Fibroblast of skin of back (primary cell): ENCODE measurements at places on chromosomes 12 and 14.

DNA sequence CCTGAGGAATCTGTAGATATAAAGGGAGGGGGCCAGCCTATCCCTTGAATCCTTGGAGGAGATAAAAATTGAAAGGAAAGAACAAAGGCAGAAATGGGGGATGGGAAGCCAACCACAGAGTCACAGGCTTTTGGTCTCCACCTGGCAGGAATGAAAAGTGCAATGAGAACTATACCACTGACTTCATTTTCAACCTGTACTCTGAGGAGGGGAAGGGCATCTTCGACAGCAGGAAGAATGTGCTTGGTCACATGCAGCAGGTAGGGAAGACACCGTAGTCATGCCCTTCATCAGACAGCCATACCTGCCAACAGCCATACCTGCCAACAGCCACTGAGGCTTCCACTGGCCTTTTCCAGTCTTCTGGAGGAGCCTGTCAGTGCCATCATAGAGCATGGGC, 13.4 kb downstream of the ASB8 start:
- DNase-seq: no peak

GRCh38 chr14:77580477-77580876, 36.0 kb downstream of the SPTLC2 start:
- DNase-seq: no peak

GRCh38 chr12:123983822-123984485, 10.9 kb downstream of the ZNF664 start:
- DNase-seq: peak; percentile 66

GRCh38 chr14:90193925-90194324, 62.4 kb upstream of the PSMC1 start:
- DNase-seq: no peak

GRCh38 chr12:78457938-78458337, 406.6 kb upstream of the SYT1 start:
- DNase-seq: no peak

DNA sequence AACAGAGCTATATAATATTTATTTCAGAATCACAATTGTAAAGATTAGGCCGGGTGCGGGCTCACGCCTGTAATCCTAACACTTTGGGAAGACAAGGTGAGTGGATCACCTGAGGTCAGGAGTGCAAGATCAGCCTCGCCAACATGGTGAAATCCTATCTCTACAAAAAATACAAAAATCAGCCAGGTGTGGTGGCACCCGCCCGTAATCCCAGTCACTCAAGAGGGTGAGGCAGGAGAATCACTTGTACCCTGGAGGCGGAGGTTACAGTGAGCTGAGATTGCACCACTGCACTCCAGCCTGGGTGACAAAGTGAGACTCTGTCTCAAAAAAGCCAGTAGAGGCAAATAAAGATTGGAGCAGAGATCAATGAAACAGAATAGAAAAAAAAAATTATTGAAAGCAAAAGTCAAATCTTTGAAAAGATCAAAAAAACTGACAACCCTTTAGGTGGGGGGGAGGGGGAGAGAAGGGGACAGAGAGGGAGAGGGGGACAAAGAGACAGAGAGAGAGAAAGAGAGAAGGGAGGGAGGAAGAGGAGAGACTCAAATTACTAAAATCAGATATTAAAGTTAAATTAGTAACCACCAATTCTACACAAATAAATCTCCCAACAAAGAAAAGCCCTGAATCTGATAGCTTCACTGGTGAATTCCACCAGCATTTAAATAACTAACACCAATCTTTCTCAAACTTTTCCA, 52.4 kb upstream of the AP4S1 start:
- no peak for DNase-seq

GRCh38 chr12:82174936-82175335, 183.3 kb downstream of the CCDC59 start:
- DNase-seq: no peak

DNA sequence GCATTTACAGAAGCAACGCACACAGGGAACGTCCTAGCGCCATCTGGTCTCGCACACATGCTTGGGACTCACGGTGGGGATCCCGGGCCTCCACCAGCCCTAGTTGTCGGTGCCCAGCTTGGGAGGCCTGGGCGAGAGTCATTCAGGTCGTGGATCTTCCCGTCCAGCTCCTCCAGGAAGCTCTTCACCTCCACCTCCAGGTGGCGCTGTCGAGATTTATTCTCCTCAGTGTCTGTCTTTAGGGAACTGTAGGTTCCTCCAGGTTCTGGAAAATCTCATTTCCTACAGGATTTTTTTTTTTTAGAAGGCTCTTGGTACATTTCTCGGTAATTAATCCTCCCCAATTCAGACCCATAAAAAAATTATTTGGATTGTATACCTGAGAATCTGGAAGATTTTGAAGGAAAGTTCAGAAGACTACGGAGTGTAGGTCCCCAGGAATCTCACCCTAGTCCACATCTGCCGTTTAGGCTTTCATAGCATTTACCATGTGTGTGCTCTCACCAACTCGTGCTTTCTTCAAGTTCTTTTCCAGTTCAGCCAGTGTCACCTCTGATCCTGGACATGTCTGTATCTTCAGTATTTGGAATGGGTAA, 910.0 kb downstream of the TMEM121 start:
- no peak for DNase-seq

GRCh38 chr14:22890416-22890815, 7.4 kb downstream of the REM2 start:
- DNase-seq: no peak

DNA sequence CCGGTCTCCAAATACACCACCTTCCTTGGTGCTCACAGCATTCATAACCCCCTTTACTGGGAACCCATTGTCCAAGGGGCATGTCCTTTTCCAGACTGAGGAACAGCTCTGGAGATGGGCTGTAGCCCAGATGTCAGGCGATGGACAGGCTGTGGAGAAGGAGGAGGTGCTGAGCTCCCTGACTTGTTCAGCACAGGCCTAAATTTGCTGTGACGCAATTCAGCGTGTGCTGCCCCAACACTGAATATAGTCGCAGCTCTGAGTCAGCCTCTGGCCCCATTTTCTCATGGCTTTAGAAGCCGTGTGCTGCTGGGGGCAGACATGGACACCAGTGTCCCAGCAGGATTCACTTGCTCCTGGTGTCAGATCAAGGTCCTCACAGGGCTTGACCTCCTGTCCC, 269.1 kb downstream of the EMP1 start:
- peak; percentile 13 for DNase-seq

- DNase-seq: no peak
These were observed 88.6 kb downstream of the NINJ2 start for GRCh38 chr12:574475-575128.

GRCh38 chr14:45715946-45716345, 462.9 kb upstream of the MIS18BP1 start:
- DNase-seq: peak; percentile 24

- DNase-seq: no peak
These were observed 24.8 kb downstream of the C12orf71 start for GRCh38 chr12:27057543-27057942.

GRCh38 chr12:111687255-111687654, 1.4 kb downstream of the ACAD10 start:
- DNase-seq: no peak

GRCh38 chr14:84591827-84592445, 938.0 kb upstream of the FLRT2 start:
- DNase-seq: no peak

DNA sequence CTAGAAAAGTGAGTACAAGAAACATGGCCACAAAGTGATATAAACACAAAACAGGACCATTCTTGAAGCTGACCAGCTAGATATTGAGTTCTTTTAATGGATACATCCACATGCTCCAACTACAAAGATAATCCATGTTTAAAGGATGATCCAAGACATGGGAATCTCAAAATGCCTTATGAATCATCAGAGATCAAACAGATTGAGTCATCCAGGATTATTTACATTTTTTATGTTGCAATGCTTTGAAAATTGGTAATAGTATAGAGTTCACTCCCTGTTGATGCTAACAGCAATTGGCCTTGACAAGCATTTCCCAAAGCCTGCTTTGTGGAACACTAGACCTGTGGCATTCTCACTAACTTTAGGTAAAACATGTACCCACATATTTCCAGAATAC, 293.0 kb upstream of the TBX3 start:
- DNase-seq: peak; percentile 53

DNA sequence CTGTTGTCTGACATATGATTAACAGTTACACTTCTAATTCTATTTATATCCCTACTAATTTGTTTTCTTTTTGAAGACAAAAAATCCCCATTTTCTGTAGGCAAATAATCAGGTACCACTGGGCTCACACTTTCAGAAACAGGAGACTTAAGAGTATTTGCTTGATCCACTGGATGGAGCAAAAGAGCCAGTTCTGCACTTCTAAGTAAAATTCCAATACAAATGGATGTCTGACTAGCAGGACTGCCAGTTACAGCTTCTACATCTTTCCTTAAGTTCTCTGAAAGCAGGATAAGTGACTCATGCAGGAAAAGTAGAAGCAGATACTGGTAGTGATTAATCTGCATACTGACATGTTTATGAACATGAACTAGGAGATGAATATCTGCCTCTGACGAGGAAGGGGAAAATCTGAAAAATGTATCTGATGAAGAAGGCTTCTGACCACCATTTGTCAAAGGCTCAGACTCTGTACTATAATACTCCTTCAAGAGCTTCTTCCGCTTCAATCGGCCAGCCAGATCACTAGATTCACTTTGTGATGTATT, 73.8 kb upstream of the ANKS1B start:
- peak; percentile 90 for DNase-seq

DNA sequence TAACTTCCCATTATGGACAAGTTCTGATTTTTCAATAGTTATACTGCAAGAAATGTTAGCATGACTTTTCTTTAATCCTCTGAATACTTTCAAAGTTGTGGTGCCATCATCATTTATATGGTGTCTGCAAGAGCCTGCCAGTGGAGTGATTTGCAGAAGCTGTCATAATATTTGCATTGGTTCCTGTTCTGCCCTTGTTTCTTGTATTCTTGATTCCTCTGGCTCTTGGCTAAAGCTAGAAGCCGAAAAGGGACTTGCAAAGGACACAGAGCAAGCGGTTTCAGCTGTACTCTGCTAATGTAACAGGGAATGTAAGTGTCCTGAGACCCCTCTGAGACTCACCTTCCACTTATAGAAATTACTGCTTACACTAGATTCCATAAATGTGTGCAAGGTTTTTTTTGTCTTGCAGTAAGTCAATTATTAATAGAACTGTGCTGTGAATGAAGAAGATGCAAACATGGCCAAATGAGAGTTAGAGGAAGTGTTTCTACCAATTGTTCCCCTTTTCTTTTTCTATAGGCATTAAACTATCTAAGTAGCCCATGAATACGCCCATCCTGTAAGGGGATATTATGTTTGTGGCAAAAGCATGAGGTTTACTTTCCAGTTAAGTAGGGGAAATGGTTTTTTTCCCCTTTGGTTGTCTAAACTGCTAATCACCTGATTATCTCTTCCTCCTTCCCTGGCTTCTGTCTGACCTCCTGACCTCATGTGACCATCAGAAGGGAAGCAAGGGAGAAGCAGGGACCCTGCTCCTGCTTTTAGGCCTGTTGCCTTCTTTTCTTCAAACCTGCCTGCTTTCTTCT, 5.3 kb downstream of the DYRK4 start:
- DNase-seq: no peak

- no peak for DNase-seq
These were observed 26.6 kb downstream of the ATF7 start for GRCh38 chr12:53599579-53599978.

- no peak for DNase-seq
These were observed 109.8 kb upstream of the FUT8 start for GRCh38 chr14:65302571-65303189.

DNA sequence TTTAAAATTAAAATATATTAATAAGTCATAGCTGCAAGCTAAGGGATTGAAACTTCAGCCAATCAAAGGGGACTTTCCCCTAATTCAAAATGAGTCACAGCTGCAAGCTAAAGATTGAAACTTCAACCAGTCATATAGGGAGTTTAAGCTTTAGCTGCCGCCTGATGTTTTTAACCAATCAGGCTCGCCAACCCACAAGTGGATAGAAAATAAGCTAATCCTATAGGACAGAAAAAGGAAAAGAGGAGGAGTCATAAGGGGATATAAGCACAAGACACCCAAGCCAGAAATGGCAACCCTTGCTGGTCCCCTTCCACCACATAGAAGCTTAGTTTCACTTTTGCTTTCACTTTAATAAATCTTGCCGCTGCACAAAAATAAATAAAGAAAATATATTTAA, 1154.6 kb downstream of the GALC start:
- DNase-seq: no peak

GRCh38 chr12:1564067-1564466, 30.3 kb downstream of the FBXL14 start:
- no peak for DNase-seq

DNA sequence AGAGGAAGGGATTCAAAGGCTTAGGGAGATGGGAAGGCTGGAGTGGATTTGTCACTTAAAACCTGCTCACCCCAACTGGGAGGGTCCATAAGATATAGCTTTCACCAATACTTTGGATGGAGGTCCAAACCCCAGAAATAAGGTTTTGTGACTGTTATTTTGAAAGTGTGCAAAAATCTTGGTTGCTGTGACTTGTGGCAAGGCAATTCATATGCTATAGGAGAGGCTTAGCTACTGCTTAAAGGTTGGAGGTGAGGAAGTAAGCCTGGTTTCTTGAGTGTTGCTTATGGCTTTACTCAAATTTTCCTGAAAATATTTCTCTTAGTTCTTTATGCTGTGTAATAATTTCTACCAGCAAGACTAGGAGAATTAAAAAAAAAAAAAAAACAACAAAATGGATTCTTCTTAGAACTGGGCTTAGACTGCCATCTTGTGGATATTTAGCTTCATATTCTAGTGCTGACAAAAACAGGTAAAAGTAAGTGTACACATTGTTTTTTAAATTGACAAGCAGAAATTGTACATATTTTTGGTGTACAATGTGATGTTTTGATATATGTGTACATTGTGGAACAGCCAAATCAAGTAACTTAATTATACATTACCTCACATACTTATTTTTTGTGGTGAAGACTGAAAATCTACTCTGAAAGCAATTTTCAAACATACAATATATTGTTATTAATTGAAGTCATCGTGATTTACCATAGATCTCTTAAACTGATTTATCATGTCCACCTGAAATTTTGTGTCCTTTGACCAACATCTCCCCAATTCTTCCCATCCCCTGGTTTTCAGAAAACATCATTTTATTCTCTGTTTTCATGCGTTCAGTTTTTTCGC, 23.0 kb downstream of the PDE6H start:
- peak; percentile 65 for DNase-seq

GRCh38 chr14:77040741-77041653, 12.5 kb upstream of the IRF2BPL start:
- peak; percentile 94 for DNase-seq
